Small intestine (tissue), 16 donors: ENCODE measurements at places on chromosomes 1 and 21. TPM values are rescaled to one million over a fixed set of nuclear protein-coding genes. Genes with fewer than 3 reads are reported as not detected.

DNA sequence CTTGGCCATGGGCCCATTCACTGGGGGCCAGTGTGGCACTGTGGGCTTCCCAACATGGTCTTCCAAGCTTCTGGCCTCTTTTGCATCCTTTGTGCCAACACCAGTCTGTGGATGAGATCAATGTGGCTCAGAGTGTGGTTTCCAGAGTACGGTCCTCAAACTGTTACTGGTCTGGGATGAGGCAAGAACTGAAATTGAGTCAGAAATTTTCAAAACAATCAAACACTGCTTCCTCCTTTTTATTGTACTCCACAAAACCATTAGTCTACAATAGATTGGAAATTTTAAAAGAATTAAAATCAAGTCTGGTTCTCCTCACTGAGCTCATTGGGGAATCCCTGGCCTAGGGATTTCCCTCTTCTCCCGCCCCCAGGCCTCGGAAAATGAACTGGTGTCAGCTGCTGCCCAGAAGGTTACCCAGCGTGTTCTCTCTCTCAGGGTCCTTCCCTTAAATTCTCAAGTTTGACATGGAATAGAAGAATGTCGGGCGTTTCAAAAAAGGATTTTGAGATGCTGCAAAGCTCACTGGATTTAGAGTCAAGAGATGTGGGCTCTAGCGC, 222.0 kb downstream of the SDCCAG8 start:
- no peak overlapping the region for H3K27ac ChIP-seq
- no peak overlapping the region for H3K4me3 ChIP-seq
- no peaks in the 10 kb centered on the region for H3K27me3 ChIP-seq

GRCh38 chr21:16709866-16710550, 802.8 kb upstream of the CXADR start:
- H3K36me3 ChIP-seq, result no peaks in the 10 kb centered on the region
- no peak overlapping the region for H3K4me3 ChIP-seq
- H3K4me1 ChIP-seq, result no peaks in the 10 kb centered on the region
- no peaks in the 10 kb centered on the region for H3K27me3 ChIP-seq
- DNase-seq, result no peak
- H3K27ac ChIP-seq, result no peak overlapping the region

DNA sequence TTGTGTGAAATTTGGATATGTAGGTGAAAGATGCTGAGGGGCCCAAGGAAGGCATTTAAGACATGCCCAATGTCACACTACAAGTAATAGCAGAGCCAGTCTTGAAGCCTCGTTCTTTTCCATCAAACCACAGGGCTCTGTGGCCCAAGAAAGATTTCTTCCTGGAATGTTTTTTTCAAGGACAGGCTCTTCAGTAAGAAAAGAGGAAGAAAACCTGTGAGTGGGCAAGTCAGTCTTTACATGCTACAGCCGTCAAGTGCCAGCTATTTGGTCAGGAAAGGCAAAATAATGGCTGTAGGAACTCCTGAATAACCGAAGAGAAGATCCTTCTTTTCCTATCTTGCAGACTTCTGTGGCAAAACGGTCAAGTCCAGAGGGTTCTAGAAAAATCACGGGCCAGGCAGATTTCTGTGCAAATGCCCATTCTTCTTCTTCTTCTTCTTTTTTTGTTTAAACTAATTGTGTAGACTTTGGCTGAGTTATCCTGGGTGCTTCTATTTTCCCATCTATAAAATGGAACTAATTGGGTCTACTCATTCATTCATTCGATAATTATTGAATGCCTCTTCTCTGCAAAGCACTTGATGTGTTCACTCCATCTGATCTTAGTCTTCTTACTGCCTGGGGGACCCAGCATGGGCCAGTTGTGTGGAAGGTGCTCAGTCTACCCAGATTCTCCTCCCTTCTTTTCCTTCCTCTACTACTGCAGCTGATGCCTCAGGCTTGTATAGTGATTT, 1.9 kb upstream of the ID3 start:
- peaks cover 17% of the 10 kb centered on the region for H3K4me1 ChIP-seq
- no peak for DNase-seq
- no peaks in the 10 kb centered on the region for H3K36me3 ChIP-seq
- no peaks in the 10 kb centered on the region for H3K27me3 ChIP-seq

- H3K4me3 ChIP-seq, result no peak overlapping the region
- no peak overlapping the region for H3K27ac ChIP-seq
- DNase-seq, result no peak
- H3K27me3 ChIP-seq, result no peaks in the 10 kb centered on the region
- no peaks in the 10 kb centered on the region for H3K36me3 ChIP-seq
- H3K4me1 ChIP-seq, result peaks cover 3% of the 10 kb centered on the region
Measured at GRCh38 chr1:205743977-205744376, 6.0 kb downstream of the NUCKS1 start.

GRCh38 chr21:19490481-19490880, 1086.9 kb upstream of the TMPRSS15 start:
- DNase-seq, result no peak
- no peaks in the 10 kb centered on the region for H3K4me1 ChIP-seq
- H3K27ac ChIP-seq, result no peak overlapping the region

DNA sequence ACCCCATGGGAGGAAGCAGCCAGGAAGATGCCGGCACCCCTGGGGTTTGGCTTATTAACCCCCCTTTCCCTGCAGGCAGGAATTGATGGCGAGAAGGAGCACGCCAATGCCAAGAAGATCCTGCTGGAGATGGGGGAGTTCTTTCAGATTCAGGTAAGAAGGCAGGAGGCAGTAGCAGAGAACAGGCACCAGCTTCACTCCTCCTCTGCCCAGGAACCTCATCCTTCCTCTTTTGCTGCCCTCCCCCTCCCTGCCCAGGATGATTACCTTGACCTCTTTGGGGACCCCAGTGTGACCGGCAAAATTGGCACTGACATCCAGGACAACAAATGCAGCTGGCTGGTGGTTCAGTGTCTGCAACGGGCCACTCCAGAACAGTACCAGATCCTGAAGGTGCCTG, 1.2 kb upstream of the RUSC1 start:
- peaks cover 9% of the 10 kb centered on the region for H3K4me1 ChIP-seq
- no peak overlapping the region for H3K27ac ChIP-seq
- H3K4me3 ChIP-seq, result no peak overlapping the region
- H3K27me3 ChIP-seq, result no peaks in the 10 kb centered on the region
- no peak for DNase-seq

DNA sequence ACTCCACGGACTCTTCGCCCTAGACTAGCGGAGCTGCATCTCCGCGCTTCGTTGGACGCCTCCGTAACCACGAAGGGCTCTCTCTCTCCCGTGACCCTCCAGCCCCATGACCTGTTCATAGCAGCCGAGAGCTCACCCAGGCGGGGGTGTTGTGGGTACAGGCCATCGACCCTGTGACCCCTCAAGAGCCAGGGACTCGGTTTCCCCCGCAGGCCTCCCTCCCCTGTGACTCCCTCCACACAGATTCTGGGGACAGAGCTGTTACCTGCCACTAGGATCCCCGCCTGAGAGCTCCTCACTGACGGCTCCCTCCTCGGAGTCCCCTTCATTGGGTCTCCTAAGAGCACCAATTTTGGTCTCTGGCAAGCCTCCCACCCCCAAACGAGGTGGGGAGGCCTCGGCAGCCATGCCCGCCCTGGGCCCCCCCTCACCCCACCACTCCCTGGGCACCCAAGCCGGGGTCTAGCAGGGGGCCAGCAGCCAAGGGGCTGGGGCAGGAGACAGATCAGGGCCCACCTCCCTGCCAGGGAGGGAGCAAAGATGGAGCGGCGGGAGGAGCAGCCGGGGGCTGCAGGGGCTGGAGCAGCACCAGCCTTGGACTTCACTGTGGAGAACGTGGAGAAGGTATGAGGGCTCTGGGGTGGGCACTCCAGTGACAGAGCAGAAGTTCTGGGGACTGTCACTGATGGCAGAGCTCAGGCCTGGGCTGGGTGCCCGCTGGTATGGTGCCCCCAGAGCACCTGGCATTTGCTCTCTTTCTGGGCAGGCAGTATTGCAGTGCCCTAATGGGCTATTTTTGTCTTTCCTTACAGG, 517 bp downstream of the IPO13 start:
- no peaks in the 10 kb centered on the region for H3K36me3 ChIP-seq
- H3K27ac ChIP-seq, result peak overlapping the region; percentile 99
- no peak for DNase-seq
- peak overlapping the region; percentile 55 for H3K4me3 ChIP-seq

- no peak for DNase-seq
- H3K36me3 ChIP-seq, result no peaks in the 10 kb centered on the region
- H3K27me3 ChIP-seq, result no peaks in the 10 kb centered on the region
- no peak overlapping the region for H3K27ac ChIP-seq
Measured at GRCh38 chr1:203367057-203367456, 16.1 kb upstream of the FMOD start.

DNA sequence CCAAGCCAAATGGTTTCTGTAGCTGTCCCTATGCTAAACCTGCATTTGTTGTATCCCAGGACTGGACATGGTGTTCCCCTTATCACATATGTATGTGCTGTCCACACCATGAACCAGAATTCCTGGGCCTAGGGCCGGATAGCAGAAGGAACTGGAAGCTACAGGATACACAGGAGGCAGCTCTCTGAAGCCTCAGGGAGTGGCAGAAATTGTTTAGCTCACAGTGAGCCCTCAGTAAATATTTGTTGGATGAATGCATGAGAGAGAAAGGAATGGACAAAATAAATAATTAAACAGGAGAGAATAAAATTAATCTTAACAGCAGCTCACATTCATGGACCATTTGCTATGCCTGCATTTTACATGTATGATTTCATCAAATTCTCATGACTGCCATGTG, 2.1 kb downstream of the NIPAL3 start:
- no peak overlapping the region for H3K27ac ChIP-seq
- H3K4me1 ChIP-seq, result peaks cover 3% of the 10 kb centered on the region
- no peak overlapping the region for H3K4me3 ChIP-seq
- DNase-seq, result peak; percentile 4

DNA sequence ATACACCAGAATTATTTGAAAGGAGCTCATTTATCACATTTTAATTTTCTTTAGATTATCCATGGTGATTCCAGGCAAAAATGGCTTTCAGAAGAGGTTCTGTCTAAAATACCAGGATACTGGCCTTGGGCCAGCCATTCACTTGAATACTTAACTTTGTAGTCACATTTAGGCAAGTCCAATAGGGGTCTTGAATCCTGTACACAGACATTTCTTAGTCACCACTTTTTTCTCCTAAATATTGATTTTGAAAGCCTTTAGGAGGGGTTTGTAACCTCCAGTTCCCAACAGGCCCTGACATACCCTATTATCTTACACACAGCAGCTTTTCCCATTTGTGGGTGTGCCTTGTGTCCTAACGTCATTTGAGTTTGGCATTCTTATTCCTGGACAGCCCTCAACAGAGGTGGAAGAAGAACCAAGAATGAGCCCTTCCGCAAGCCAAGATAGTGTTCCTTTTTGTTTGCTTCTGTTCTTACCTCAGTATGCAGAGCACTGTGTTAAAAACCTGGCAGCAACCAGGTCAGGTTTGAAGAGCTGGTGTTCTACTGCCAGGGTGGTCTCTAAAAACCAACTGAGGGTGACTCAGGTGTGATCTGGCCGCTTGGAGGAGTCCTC, 19.5 kb downstream of the MAP3K7CL start:
- DNase-seq, result no peak
- H3K36me3 ChIP-seq, result no peaks in the 10 kb centered on the region
- H3K4me1 ChIP-seq, result peaks cover 11% of the 10 kb centered on the region
- H3K27ac ChIP-seq, result no peak overlapping the region
- H3K27me3 ChIP-seq, result no peaks in the 10 kb centered on the region
- H3K4me3 ChIP-seq, result no peak overlapping the region

DNA sequence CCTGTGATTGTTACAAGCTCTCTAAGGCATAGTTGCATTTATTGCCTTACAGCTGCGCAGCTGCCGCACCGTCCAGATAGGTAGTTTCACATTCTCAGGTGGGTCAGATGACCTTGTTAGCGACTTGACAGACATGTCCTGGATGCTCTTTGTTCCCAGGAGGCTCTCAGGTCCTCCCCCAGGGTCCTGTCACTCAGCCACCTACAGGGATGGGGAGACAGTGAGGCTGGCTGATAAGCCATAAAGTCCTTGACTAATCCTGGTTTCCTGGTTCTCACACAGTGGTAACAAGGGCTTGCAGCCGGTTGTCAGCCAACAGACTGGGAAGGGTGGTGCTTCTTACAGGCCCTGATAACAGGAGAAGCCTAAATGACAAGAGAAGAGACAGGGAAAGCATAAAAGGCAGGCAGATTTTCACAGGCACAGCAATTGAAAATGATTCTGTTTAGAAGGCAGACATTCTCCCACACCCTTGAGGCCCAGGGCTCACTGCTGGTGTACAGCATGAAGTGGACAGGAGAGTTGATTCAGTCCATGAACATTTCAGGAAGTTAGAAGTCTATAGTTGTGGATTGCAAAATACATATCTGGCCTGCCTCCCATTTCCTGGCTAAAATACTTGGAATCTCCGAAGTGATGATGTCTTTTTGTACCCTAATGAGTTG, 2.9 kb downstream of the ARF1 start:
- no peaks in the 10 kb centered on the region for H3K27me3 ChIP-seq
- H3K4me1 ChIP-seq, result peaks cover 66% of the 10 kb centered on the region
- peak overlapping the region; percentile 92 for H3K4me3 ChIP-seq
- peaks cover 2% of the 10 kb centered on the region for H3K36me3 ChIP-seq
- DNase-seq, result peak; percentile 72

GRCh38 chr1:92408825-92409224, 77.9 kb downstream of the GFI1 start:
- H3K4me3 ChIP-seq, result no peak overlapping the region
- no peaks in the 10 kb centered on the region for H3K4me1 ChIP-seq

DNA sequence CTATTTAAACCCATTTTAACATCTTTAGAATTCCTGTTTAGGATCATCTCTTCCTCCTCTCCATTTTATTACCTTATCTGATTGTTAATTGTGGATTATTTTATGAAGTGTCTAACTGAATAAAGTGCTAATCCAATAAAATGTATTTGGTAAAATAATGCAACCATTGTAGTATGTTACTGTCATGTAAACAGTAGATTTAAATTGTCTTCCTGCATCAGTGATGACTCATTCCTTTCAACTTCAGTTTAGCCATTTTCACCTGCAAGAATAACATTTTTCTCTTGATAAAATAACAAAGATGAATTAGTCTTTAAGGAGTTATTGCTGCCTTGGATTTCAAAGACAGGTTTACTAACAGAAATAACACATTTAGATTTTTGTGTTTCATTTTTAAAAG, 5.4 kb downstream of the PPP2R5A start:
- no peak overlapping the region for H3K27ac ChIP-seq
- H3K27me3 ChIP-seq, result no peaks in the 10 kb centered on the region
- no peak overlapping the region for H3K4me3 ChIP-seq
- H3K4me1 ChIP-seq, result peaks cover 25% of the 10 kb centered on the region

Gene USP48
- polyA plus RNA-seq, result 15.1 TPM

Gene LCE2B
- polyA plus RNA-seq, result not detected

Gene PALMD
- 2.2 TPM for polyA plus RNA-seq

Gene FCRL3
- not detected for polyA plus RNA-seq

Gene RGS16
- 1.3 TPM for polyA plus RNA-seq

Gene CIART
- polyA plus RNA-seq, result 4.4 TPM

Gene MMP23B
- 1.6 TPM for polyA plus RNA-seq

Gene RGS13
- 4.3 TPM for polyA plus RNA-seq
